ENCODE measurements at places on chromosomes 7 and 10.

GRCh38 chr7:46969303-46970130, 612.4 kb downstream of the TNS3 start:
- no peak for DNase-seq

DNA sequence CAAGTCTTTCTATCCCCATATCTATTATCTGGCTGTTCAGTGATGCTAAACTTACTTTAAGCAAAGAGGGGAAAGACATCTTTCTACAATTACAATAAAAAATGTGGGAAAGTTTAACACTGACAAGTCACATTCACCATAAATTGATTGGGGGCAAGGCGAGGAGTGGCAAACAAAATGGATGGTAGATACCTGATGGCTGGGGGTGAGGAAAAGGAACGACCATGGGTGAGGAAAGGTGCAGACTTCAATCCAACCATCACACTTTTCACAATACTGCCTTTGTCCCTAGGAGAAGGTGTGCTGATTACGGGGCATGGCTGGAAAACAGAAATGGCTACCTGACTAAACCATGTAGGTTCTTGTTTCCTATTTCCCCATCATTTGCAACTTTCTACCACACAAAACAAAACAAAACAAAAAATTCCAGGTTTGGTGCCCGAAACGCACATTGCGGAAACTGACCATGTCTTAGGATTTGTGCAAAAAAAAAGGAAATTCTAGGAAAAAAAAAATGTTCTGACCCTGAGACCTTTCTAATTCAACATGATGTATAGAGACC, 3.8 kb downstream of the RELN start:
- no peak for DNase-seq

DNA sequence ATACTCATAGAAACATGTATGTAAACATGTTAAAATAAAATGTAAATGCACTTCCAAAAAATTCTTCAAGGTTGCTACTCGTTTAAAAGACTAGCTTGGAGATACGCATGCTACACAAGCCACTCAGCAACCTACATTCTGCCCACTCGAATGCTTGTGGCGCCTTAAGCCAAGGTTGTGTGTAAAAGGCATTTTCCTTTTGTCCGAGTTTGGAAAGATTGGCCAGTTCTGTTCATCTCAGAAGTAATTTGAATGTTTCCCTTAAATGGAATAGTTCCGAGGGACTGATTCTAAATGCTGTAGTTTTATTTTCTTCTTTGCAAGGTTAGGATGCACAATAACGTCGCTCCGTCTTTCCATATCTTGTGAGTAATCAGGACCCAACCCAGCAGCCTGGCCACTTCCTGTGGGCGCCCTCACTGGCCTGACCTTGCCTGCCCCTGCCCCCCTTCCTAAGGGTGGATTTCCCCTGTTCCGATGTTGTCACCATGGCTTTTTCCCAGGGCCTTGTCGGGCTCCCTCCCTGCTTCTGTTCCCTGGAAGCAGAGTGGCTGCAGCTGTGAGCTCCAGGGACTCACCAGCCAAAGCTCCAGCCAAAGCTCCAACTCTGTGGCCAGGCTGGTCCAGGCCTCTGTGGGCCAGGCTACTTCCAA, 70.6 kb downstream of the PTPRE start:
- DNase-seq: peak; percentile 35

DNA sequence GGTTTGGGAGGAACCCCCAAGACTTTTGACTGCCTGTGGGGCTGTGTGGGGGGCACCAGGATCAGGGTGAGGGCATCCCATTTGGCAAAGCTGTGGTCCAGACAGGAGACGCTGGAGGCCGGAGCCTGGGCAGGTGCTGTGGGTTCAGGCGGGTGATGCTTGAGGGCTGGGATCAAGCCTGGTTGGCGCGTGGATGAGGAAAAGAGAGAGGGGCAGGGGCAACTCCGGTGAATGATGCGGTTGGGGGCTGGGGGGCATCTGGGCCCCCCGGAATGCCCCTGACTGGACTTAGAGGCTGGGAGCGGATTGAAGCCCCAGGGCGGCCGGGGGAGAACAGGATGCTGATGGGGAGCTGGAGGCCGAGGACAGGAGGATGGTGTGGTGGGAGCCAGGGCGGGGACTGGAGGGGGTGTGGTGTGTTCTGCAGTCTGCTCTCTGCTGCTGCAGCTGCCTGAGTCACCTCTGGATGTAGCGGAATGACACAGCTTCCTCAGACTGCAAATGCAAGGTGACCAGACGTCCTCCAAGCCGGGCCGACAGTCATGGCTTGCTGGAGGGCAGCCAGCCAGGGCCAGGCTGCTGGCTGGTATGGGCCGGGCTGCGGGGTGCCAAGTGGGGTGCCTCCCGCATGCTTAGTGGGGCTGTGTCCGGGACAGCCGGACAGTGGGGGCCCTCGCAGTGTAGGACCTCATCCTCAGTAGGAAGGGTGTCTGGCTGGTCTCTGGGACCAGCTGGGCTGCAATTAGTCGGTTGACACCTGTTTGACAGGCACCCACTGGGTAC, 3.2 kb downstream of the MAFK start:
- DNase-seq: peak; percentile 81

Data from activated CD4-positive, alpha-beta T cell treated with anti-CD3 and anti-CD28 coated beads, Interleukin-2, amount 50 U/mL, for 16 hours (primary cell).